ENCODE measurements at places on chromosomes 2 and 18.

- DNase-seq: no peak
These were observed 9.0 kb downstream of the OBSL1 start for GRCh38 chr2:219562049-219563020.

GRCh38 chr2:128520791-128521190, 202.1 kb upstream of the HS6ST1 start:
- DNase-seq: no peak

DNA sequence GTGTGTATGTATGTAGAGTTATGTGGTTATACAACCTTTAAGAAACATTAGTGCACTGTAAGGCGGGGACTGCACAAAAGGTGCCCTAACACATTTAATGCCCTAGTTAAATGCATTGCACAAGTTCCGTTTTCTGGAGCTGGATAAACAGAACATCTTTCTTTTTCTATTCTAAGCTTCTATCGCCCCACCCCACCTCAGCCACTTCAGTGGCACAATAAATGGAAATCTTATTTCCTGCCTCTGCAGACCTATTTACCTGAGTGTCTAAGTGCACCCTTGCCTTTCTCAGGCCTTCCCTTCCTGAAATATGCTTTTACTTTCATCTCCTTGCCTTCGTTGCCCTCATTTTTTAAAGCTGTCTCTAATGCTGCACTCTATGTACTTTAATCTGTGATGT, 123.5 kb downstream of the TANC1 start:
- DNase-seq: no peak

- no peak for DNase-seq
These were observed 193.5 kb upstream of the CHST9 start for GRCh38 chr18:27378431-27379095.

- no peak for DNase-seq
These were observed 493.8 kb downstream of the NRXN1 start for GRCh38 chr2:50538147-50538546.

GRCh38 chr2:66634784-66635183, 199.9 kb downstream of the MEIS1 start:
- DNase-seq: no peak

DNA sequence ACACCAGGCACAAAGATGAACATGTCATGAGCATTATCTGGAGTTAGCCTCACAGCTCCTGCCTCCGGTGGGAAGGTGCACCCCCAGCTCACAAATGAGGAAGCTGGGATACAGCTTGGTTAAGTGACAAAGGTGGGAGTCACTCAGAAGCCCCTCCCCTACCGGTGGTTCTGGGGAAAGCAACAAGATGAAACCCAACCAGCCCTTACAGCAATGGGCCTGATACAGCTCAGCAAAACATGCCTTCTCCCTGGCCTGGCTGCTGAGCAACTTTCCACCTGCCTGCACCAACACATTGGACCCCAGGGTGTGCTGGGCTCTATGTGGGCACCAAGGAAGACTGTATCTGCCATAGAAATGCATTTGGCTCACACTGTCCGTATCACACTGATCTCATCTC, 113.2 kb downstream of the GYPC start:
- no peak for DNase-seq

DNA sequence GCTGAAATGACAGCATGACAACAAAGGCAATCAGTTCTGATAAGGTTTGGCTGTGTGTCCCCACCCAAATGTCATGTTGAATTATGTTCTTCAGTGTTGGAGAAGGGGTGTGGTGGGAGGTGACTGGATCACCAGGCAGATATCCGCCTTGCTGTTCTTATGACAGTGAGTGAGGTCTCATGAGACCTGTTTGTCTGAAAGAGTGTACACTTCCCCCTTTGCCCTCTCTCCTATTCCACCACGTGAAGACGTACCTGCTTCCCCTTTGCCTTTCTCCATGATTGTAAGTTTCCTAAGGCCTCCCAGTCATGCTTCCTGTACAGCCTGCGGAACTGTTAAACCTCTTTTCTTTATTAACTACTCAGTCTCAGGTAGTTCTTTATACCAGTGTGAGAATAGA, 553.0 kb downstream of the DCDC2C start:
- no peak for DNase-seq
